ENCODE measurements at places on chromosomes 16 and 17. TPM values are rescaled to one million over a fixed set of nuclear protein-coding genes. Genes with fewer than 3 reads are reported as not detected.
A peak's percentile ranks its signal among the peaks of the same experiment; 100 is the strongest.

- DNase-seq: no peak
Observed at GRCh38 chr17:6456914-6457687, 12.8 kb downstream of the PIMREG start.

Gene IFI35
- 18.5 TPM for total RNA-seq

- DNase-seq: no peak
Observed at GRCh38 chr17:48715496-48716399, 6.6 kb downstream of the PRAC1 start.

Gene SCN4A
- total RNA-seq: 0.80 TPM

DNA sequence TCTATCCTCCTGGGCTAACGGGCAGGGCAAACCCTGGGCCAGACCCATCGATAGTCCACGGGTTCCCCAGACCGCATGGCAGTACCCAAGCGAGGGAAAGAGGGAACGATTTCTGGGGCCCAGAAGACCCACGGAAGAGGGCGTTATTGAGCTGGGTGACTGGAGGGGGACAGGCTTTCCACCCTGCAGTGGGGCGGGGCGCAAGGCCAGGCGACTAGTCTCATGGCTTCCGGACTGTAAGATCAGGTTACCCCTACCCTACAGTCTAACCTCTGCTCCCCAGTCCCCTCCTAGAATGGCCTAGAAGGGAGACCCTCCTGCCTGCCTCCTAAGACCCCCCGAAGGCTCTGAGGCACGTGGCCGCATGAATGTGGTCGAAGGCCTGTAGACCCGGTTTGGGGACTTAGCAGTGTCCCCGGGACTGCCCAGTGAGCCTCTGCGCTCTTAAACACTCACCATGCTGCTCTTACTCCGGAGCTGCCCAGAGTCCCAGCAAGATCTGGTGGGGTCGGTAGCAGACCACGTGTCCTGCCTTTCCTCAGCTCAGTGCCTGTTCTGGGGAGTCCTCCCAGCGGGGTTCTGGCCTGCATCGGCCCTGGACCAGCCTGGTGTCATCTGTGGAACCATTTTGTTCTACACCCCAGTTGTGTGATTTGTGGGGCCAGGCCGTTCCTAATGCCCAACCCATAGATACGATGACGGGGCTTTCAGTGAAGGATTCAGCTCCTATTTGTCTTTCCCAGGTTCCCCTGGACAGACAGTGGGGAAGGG is 13.2 kb upstream of the AURKB start:
- DNase-seq: peak; percentile 61

- no peak for DNase-seq
Observed at GRCh38 chr17:69710926-69711325, 296.4 kb downstream of the MAP2K6 start.

Data from lower leg skin (tissue), 4 donors.